Esophagus squamous epithelium (tissue), 5 donors: ENCODE measurements at places on chromosomes 11 and 22.

GRCh38 chr22:43633631-43634285 lies 178.3 kb downstream of the EFCAB6 start:
- DNase-seq, result no peak

DNA sequence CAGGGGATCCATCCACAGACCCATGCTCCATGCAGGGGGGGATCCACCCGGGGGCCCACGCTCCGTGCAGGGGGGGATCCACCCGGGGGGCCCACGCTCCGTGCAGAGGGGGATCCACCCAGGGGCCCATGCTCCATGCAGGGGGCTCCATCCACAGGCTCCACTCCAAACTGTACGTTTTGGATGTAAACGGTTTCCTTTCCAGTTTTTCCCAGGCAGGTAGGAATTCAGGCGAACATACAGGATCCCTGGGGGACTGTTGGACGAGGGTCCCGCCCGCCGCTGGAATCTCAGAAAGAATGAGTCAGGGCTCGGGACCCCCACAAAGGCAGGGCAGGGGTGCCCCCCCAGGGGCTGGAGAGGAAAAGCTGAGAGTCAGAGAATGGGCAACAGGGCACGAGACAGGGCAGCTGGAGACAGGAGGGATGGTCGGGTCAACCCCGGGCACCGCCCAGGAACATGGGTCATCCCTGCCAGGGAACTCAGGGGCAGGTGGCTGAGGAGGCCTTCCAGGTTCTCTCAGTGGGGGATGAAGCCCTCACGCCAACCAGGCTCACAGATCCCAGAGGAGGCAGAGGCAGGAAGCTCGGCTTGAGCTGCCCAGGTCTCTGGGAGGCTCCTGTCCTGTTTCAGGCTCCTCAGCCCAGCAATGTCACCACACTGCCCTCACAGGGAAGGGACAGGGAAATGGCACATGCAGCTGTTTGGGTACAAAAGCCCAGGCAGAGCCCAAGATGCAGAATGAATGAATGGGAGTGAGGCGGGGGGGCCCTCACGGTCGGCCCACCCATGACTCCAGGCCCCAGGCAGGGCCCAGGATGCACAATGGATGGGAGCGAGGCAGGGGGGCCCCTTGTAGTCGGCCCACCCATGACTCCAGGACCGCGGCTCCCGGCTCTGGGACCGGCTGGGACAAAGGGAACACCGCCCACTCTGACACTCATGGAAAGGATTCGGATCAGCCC lies 200.2 kb downstream of the BRD1 start:
- DNase-seq, result no peak

GRCh38 chr22:40791241-40791640 lies 27.9 kb downstream of the SLC25A17 start:
- DNase-seq, result no peak

DNA sequence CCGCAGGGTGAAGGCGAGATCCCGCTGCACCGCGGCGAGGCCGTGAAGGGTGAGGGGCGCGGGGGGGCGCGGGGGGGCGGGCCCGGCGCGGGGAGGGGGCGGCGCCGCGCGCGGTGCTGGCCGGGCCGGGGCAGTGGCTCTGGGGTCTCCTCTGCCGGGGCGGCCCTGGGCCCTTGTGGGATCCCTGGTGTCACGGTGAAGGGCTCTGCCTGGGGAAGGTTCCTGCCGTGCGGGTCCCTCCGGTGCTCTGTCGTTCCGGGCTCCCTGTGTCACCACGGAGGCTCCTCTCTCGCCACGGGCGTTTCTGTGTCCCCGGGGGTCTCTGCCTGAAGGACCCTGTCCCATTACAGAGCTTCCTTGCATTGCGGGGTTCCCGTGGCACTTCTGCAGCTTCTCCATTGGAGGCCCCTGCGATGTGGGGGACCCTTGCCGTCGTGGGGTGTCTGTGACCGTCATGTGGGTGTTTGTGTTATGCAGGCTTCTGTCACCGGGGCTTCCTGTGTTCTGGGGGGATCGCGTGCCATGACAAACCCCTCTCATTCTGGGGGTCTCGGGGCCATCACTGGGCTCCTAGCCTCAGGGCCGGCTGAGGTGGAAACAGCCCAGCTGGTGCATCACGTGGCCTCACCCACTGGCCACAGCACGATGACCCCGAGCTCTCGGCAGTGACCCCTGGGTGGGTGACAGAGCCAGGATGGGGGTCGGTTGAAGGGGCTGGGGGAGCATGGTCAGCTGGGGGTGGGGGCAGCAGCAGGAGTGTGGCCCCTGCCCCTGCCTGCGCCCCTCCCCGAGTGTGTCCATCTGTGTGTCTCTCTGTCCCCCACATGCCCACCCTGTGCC lies 25.3 kb downstream of the SHANK3 start:
- no peak for DNase-seq

GRCh38 chr11:131889760-131890581 lies 519.6 kb downstream of the NTM start:
- DNase-seq, result no peak

GRCh38 chr11:10459029-10459970 lies 4.2 kb downstream of the AMPD3 start:
- DNase-seq, result no peak

GRCh38 chr11:16839821-16840220 lies 101.4 kb downstream of the C11orf58 start:
- DNase-seq, result no peak

DNA sequence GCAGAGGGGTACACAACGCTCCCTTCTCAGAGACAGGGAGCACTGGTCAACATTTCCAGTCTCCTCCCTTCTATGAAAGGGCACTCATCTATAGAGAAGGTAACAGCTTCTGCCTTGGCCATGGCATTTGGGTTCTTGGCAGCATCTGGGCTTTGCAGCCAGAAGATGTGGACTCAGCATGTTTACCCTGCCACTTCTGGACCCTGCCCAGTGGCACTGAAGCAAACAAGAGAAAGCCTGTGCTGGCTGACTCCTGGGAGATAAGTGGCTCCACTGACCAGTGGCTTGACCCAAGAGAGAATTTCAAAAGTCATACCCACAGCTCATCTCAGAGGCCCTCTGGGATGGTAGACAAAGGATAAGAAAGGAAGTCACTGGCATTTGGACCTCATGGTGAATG lies 8.0 kb downstream of the CSNK2A3 start:
- no peak for DNase-seq

GRCh38 chr11:93838967-93839366 lies 11.5 kb downstream of the VSTM5 start:
- no peak for DNase-seq

DNA sequence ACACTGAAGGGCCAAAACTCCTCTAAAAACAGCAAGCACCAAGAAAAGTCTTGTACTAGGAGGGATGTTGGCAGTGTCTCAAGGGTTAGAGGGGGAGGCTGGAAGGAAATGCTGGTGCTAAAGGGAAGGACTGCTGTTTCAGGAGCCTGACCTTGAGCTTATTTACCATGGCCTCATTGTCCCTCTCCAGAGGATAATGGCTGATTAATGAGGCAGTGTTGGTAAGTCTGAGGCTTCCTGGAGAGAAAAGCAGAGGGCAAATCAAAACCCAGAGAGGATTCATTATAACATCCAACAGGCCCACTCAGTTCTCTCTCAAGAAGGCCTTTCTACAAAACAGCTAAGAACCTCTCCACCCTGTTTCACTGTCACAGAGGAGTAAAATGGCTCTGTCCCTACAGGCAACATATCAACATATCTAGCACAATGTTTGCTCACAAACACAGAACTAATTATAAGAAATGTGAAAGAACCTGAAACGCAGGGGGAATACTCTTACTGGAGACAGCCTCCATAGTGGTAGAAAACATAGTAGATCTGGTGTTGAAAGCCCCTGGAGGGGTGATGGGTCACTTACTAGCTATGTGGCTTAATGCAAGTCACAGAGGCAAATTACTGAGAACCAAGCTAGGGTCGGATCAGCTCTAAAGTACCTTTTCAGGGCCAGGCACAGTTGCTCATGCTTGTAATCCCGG lies 31.4 kb downstream of the NUMA1 start:
- no peak for DNase-seq

DNA sequence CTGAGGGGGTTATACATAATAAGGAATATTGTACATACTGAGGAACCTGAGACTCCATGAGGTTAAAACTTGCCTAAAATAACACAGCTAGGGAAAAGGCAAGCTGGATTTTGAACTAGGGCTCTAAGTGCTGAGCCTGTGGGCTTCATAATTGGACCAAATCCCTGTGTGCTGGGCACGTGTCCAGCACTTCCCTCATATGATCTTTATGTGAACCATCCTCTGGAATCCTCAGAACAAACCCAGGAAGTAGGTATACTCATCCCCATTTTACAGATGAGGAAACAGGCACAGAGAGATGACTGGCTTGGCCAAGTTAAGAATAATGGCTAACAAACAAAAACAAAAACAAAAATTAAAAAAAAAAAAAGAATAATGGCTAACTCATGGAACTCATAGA lies 14.9 kb downstream of the RTN4RL2 start:
- DNase-seq, result no peak

- no peak for DNase-seq
Measured at GRCh38 chr11:16169956-16170847, 186.1 kb downstream of the SOX6 start.
